CD4-positive, alpha-beta T cell (primary cell): ENCODE measurements at places on chromosomes 3 and 15.

- no peak overlapping the region for H3K4me3 ChIP-seq
- H3K27ac ChIP-seq: no peak overlapping the region
- H3K27me3 ChIP-seq: no peaks in the 10 kb centered on the region
- no peak for DNase-seq
Measured at GRCh38 chr3:81349816-81350340, 411.6 kb downstream of the GBE1 start.

GRCh38 chr3:32780735-32781210 is 37.0 kb upstream of the TRIM71 start:
- peaks cover 14% of the 10 kb centered on the region for H3K4me1 ChIP-seq
- no peaks in the 10 kb centered on the region for H3K27me3 ChIP-seq
- peak overlapping the region; percentile 63 for H3K4me3 ChIP-seq
- DNase-seq: peak; percentile 2
- H3K36me3 ChIP-seq: no peaks in the 10 kb centered on the region

DNA sequence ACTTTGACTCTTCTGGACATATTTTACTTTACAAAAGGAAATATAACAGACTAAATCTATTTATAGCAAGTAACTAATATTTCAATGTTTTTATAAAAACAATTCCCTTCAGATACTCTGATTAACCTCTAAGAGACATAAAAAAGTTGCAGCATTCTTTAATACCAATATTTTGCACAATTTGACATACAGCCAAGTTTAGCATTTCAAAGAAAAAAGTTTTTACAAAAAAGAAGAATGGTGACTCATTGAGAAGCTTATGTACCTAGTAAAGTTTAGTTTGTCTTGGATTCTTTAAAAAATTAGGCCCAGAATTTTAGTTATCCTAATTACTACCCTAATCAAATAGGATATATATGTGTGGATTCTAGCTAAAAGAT is 17.6 kb downstream of the DAZL start:
- no peak overlapping the region for H3K4me3 ChIP-seq
- H3K27ac ChIP-seq: no peak overlapping the region
- H3K27me3 ChIP-seq: no peaks in the 10 kb centered on the region
- H3K4me1 ChIP-seq: no peaks in the 10 kb centered on the region
- H3K36me3 ChIP-seq: no peaks in the 10 kb centered on the region
- no peak for DNase-seq

- H3K4me1 ChIP-seq: no peaks in the 10 kb centered on the region
- H3K36me3 ChIP-seq: no peaks in the 10 kb centered on the region
- H3K27ac ChIP-seq: no peak overlapping the region
- no peak overlapping the region for H3K4me3 ChIP-seq
- H3K27me3 ChIP-seq: no peaks in the 10 kb centered on the region
Measured at GRCh38 chr3:122258757-122259371, 66.2 kb upstream of the CSTA start.

DNA sequence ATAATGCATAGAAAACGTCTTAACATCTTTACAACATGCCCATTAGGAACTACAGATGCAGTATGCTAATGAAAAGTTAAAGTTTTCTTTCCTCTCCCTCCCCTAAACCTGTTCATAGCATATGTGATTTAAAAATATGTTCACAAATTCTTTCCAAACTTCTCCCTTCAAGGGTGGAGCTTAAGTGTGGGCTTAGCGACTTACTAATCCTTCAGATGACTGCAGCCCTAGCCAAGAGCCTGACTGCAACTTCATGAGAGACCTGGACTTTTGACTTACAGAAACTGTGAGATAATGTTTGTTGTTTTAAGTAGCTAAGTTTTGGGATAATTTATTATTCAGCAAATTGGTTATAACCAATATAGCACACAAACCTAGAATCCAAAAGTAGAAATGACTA is 22.0 kb upstream of the ANXA2 start:
- no peaks in the 10 kb centered on the region for H3K36me3 ChIP-seq
- no peak overlapping the region for H3K27ac ChIP-seq
- no peaks in the 10 kb centered on the region for H3K27me3 ChIP-seq
- H3K4me3 ChIP-seq: no peak overlapping the region
- no peak for DNase-seq
- no peaks in the 10 kb centered on the region for H3K4me1 ChIP-seq

- peaks cover 5% of the 10 kb centered on the region for H3K27me3 ChIP-seq
- no peak for DNase-seq
- no peaks in the 10 kb centered on the region for H3K4me1 ChIP-seq
- no peaks in the 10 kb centered on the region for H3K36me3 ChIP-seq
- no peak overlapping the region for H3K27ac ChIP-seq
Measured at GRCh38 chr15:69039516-69040225, 25.2 kb downstream of the NOX5 start.

DNA sequence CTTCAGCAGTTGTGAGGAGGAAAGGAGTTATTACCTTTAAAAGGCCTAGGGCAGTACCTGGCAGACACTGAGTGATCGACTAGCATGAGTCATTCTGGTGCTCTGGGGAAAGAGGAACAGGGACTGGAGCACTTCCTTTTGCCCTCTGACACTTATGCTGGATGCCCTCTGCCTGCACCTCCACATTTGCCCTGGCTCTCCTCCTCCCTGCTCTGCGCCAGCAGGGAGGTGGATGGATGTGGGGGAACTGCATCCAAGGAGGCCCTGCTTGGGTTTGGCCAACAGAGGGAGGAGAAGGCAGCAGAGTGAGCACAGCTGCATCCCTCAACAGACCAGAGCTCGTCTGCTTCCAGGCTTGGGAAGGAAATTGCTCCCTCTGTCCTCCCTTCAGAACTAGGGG is 75.0 kb downstream of the SEMA5B start:
- no peak overlapping the region for H3K4me3 ChIP-seq
- no peaks in the 10 kb centered on the region for H3K4me1 ChIP-seq
- no peak overlapping the region for H3K27ac ChIP-seq
- DNase-seq: no peak
- peaks cover 6% of the 10 kb centered on the region for H3K27me3 ChIP-seq

- no peak for DNase-seq
- no peak overlapping the region for H3K4me3 ChIP-seq
- H3K27ac ChIP-seq: no peak overlapping the region
Measured at GRCh38 chr3:194756791-194757325, 71.2 kb downstream of the FAM43A start.

- no peak for DNase-seq
- H3K27ac ChIP-seq: no peak overlapping the region
- no peaks in the 10 kb centered on the region for H3K36me3 ChIP-seq
- no peak overlapping the region for H3K4me3 ChIP-seq
- H3K4me1 ChIP-seq: no peaks in the 10 kb centered on the region
- H3K27me3 ChIP-seq: no peaks in the 10 kb centered on the region
Measured at GRCh38 chr15:57540736-57541135, 51.0 kb upstream of the MYZAP start.

- H3K27ac ChIP-seq: no peak overlapping the region
- no peaks in the 10 kb centered on the region for H3K36me3 ChIP-seq
- peaks cover 16% of the 10 kb centered on the region for H3K4me1 ChIP-seq
- H3K27me3 ChIP-seq: no peaks in the 10 kb centered on the region
- H3K4me3 ChIP-seq: no peak overlapping the region
Measured at GRCh38 chr15:77497110-77497737, 76.5 kb downstream of the HMG20A start.

- no peak overlapping the region for H3K27ac ChIP-seq
- no peaks in the 10 kb centered on the region for H3K27me3 ChIP-seq
- no peaks in the 10 kb centered on the region for H3K4me1 ChIP-seq
- DNase-seq: no peak
- H3K4me3 ChIP-seq: no peak overlapping the region
Measured at GRCh38 chr3:37588758-37589157, 272.9 kb upstream of the CTDSPL start.

GRCh38 chr3:161851941-161852566 is 355.4 kb downstream of the OTOL1 start:
- no peaks in the 10 kb centered on the region for H3K27me3 ChIP-seq
- no peaks in the 10 kb centered on the region for H3K36me3 ChIP-seq
- no peak overlapping the region for H3K4me3 ChIP-seq
- H3K27ac ChIP-seq: no peak overlapping the region
- no peaks in the 10 kb centered on the region for H3K4me1 ChIP-seq

DNA sequence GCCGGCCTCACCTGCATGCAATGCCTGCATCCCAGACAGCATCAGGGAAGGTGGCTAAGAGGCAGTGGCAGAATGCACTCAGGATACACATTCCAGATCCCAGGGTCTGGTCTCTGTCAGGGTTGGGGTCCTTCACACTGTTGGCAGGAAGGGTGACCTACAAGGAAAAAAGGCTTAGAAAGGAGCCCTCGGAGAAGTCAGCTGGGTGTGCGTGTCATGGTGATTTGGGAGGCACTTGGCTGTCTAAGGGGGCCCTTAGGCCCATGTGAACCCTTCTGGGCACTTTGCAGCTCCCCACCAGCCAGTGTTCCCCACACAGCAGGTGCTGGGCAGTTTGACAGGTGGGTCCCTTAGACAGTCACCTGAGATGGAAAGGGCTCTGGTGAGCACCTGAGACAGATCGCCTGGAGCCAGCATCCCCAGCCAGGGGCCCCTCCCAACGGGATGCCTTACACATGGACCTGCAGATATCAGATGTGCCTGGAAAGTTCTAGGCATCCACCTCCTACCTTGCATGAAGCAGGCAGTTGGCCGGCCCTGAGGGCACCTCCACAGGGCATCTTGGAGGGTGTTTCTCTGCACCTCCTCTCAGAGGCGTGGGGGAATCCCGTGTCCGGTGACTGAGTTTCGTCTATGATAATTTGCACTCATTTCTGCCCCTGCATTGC is 131.6 kb downstream of the LRRK1 start:
- no peaks in the 10 kb centered on the region for H3K36me3 ChIP-seq
- peaks cover 3% of the 10 kb centered on the region for H3K27me3 ChIP-seq
- no peak overlapping the region for H3K27ac ChIP-seq
- H3K4me1 ChIP-seq: no peaks in the 10 kb centered on the region

- DNase-seq: no peak
- no peak overlapping the region for H3K4me3 ChIP-seq
- H3K36me3 ChIP-seq: no peaks in the 10 kb centered on the region
Measured at GRCh38 chr3:194824701-194825111, 139.0 kb downstream of the FAM43A start.

GRCh38 chr15:94610485-94610884 is 379.1 kb downstream of the MCTP2 start:
- H3K27me3 ChIP-seq: no peaks in the 10 kb centered on the region
- no peak overlapping the region for H3K27ac ChIP-seq
- peaks cover 5% of the 10 kb centered on the region for H3K4me1 ChIP-seq

DNA sequence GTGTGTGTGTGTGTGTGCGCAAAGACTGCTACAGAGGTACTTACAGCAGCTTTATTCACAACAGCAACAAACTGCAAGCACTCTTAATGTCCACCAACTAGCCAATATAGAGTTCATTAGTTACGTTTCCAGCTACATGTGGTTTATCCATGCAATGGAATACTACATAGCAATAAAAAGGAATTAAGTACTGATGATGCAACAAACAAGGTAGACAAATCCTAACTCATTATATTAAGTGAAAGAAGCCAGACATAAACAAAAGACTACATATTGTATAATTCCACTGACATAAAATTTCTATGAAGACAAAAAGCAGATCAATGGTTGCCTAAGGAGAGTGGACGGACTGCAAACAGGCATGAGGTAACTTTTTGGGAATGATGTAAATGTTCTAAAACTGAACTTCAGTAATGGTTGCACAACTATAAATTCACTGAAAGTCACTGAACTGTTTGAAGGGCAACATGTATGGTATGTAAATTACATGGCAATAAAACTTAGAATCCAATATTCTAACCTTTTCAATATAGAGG is 433.7 kb downstream of the SHQ1 start:
- no peak overlapping the region for H3K27ac ChIP-seq
- H3K27me3 ChIP-seq: no peaks in the 10 kb centered on the region
- H3K4me1 ChIP-seq: peaks cover 20% of the 10 kb centered on the region
- no peak for DNase-seq

GRCh38 chr3:53109891-53110771 is 20.1 kb downstream of the RFT1 start:
- no peak overlapping the region for H3K27ac ChIP-seq
- H3K4me3 ChIP-seq: no peak overlapping the region
- peaks cover 64% of the 10 kb centered on the region for H3K36me3 ChIP-seq
- H3K4me1 ChIP-seq: peaks cover 20% of the 10 kb centered on the region
- no peak for DNase-seq
- H3K27me3 ChIP-seq: no peaks in the 10 kb centered on the region

GRCh38 chr15:65258375-65259262 is 28.1 kb downstream of the PARP16 start:
- DNase-seq: no peak
- H3K4me1 ChIP-seq: no peaks in the 10 kb centered on the region
- H3K4me3 ChIP-seq: no peak overlapping the region
- H3K27ac ChIP-seq: no peak overlapping the region

- H3K27me3 ChIP-seq: no peaks in the 10 kb centered on the region
- no peak overlapping the region for H3K27ac ChIP-seq
- H3K4me1 ChIP-seq: no peaks in the 10 kb centered on the region
- DNase-seq: no peak
Measured at GRCh38 chr3:51620543-51620942, 50.5 kb upstream of the TEX264 start.

DNA sequence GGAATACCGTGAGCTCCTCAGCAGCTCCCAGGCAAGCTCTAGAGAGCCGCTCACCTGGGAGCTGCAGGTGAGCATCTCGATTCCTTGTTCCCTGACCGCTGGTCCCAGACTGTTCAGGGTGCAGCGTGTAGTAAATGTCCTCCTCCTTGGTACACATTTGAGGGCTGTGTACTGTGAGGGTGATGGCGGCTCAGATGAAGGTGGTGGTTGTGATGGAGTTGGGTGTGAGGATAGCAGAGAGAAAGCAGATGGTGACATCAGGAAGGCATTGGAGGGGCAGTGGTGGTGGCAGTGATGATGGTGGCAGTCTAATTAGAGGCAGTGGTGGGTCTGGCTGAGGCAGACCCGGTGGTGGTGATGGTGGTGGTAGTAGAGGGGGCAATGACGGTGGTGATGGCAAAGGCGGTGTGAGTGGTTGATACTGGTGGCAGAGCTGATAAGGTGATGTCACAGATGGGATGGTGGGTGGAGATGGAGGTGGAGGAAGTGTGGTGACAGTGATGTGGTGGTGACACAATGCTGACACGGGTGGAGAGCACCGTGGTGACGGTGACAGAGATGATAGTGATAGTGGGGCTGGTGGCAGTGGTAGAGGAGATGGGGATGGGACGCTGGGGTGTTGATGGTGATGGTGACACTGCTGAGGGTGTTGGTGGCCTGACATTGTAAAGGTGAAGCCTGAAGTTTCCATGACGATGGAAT is at the start of gene DNAJB8:
Gene DNAJB8, minus strand, starts transcription at position 51 of the 702 bp plus-strand sequence. CDS start 3,645 bp downstream, outside the sequence.
- H3K27ac ChIP-seq: no peak within 1 kb of the TSS
- peaks cover 5% of the 10 kb centered on the region for H3K27me3 ChIP-seq
- DNase-seq: peak; percentile 45

DNA sequence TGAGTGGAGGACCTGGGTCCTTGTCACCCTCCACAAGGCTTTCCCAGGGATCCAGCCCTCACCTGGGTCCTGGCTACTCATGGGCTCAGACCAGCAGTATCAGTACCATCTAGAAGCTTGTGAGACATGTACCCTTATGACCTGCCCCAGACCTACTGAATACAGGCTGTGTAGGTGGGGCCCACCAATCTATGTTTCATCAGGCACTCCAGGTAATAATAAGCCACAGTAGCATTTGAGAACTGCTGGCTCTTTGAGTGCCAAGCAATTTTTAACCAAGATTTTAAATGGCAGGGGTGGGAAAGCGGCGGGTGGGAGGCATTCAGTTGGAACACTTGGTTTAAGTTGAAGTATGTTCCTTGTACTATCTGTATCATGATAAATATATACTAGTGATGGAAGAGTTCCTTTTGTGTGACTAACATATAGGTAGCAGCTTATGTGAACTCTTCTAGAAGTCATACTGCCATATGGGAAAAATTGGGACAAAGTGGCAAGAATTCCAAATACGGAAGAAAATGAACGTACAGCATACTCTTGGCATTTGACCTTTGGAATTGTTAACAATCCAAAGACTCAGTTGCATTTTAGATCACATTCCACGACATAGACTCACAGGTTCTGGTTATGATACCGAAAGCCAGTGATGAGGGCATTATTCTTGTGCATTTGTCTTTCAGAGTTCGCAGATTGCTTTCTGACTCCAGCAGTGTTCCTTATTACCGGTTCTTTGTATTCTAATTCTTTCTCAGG is 190.4 kb downstream of the GHSR start:
- H3K27ac ChIP-seq: no peak overlapping the region
- no peaks in the 10 kb centered on the region for H3K27me3 ChIP-seq
- H3K4me1 ChIP-seq: no peaks in the 10 kb centered on the region
- no peak overlapping the region for H3K4me3 ChIP-seq
